IMR-90 (cell line): ENCODE measurements at places on chromosomes 7 and 10.

DNA sequence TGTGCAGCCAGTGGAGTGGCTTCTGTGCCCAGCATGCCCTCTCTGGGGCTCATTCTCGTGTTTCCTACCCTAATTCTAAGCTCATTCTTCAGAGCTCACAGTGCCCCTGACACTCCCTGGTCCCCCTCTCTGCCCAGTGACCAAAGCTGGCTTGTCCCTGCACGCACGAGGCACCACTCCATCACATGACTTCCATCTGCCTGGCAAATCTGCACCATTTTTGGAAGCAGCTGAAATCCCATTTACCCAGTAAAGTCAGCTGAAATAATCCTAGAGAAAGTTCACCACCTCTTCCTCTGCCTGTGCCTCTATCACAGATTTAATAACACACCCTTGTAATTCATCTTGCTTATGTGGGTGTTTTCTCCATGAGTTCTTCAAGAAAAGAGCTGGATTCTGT, 616.9 kb downstream of the PTPRN2 start:
- no peak for DNase-seq

GRCh38 chr10:91799612-91799975, 1.4 kb downstream of the TNKS2 start:
- DNase-seq, result peak; percentile 43

DNA sequence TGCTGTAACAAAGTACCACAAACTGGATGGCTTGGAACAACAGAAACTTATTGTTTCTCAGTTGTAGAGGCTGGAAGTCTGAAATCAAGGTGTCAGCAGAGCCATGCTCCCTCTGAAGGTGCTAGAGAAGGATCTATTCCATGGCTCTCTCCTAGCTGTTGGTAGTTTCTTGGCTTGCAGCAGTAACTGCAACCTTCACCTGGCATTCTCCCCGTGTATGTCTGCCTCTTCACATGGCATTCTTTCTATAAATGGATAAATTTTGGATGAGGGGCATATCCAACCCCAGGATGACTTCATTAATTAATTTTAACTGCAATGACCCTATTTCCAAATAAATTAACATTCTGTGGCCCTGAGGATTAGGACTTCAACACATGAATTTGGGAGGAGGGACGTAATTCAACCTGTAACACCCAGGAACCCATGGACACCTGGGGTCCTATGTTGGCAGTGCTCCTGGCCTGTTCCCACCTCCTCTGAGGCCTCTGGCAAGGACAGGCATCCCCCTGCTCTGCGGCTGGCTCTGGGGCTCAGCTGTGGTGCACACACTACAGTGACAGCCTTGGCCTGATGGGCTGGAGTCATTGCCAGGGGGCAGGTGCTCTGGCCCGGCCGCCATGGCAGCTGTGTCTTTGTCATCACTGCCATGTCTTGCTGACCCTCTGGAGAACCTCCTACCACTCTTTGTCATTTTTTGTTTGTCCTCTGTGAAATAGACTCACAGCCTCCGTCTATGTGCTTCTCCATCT, 30.8 kb downstream of the LSMEM1 start:
- no peak for DNase-seq

DNA sequence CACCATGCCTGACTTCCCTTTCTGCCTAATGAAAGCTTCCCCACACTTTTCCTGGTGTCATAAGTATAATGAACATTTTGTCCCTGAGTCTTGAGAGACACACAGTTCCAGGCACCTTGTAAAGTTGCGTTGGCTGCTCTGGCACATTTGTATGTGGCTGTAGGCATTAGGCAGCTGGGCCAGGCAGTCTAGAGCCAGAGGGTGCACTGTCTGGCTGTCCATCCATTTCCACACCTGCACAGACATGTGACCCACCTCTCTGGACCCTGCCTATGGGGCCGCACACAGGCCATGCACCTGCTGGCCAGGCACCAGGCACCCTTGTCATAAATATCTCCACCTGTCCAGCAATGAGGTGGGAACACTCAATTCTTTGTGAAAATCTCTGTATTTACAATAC, 54.7 kb upstream of the ANTXRL start:
- DNase-seq, result no peak

GRCh38 chr10:91587710-91588638, 44.9 kb downstream of the PPP1R3C start:
- peak; percentile 83 for DNase-seq

GRCh38 chr10:71493741-71494140, 97.0 kb downstream of the CDH23 start:
- no peak for DNase-seq

DNA sequence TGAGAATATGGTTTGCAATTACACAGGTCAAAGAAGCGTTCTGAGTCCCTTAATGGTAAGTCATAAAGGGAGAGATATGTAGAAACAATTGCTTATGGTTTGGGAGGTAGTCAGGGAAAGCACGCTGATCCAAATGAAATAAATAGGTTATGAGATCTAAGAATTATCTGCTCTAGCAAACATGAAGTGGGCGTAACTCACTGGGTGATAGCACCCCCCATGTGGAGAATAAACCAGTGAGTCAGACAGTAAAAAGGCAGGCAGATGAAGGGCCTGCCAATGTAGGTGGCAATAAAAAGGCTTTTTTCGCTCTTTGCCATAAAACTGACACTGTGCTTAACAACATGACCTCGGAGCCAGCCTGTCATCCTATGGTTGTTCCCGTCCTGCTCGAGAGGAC, 306.9 kb downstream of the GLRX3 start:
- DNase-seq, result no peak

DNA sequence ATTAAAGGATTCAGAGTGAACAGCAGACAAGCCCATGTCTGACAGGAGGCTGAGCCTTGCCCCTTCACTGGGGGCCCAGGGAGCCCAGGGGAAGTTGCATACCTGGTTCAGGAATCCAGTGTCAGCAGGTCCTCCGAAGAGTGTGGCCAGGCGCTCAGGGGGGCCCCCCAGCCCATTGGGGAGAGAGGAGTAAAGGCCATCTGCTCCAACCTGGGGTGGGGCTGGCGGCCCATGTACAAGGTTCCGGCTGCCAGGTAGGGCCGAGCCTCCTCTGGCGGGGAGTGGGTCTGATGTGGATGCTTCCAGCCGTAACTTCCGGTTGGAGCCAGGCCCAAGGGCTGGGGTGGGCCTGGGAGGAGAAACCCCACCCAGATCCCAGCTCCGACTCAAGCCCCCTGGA, 2.3 kb downstream of the PSD start:
- DNase-seq, result no peak

DNA sequence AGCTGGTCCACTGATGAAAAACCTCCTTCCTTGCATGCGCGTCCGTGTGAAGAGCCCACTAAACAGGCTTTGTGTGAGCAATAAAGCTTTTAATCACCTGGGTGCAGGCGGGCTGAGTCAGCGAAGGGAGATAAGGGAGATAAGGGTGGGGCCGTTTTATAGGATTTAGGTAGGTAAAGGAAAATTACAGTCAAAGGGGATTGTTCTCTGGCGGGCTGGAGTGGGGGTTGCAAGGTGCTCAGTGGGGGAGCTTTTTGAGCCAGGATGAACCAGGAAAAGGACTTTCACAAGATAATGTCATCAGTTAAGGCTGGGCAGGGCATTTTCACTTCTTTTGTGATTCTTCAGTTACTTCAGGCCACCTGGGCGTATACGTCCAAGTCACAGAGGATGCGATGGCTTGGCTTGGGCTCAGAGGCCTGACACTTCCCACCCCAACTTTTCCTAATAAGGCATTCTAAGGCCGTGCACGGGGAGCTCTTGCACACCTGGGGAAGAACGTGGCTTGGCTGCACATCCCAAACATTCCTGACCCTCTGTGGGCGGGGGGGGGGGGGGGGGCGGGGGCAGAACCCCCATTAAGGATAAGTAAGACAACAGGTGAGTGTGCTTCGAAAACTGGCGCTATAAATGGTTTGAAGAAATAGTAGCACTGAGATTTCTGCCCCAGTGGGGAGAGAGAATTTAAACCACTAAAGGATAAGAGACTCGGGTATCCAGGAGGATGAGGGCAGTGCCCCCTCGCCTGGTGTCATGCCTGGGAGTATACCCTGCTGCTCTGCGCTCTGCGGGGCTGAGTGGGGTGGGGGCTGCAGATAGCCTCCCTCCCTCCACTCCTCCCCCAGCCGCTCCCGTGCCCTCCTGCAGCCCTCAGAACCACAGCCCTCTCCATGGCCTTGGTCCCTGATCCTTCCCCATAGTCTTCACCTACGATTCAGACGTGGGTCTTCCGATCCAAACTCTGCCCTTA, 217.6 kb downstream of the MLLT10 start:
- no peak for DNase-seq

- peak; percentile 57 for DNase-seq
These were observed 181.7 kb downstream of the ST7 start for GRCh38 chr7:117134889-117135552.

DNA sequence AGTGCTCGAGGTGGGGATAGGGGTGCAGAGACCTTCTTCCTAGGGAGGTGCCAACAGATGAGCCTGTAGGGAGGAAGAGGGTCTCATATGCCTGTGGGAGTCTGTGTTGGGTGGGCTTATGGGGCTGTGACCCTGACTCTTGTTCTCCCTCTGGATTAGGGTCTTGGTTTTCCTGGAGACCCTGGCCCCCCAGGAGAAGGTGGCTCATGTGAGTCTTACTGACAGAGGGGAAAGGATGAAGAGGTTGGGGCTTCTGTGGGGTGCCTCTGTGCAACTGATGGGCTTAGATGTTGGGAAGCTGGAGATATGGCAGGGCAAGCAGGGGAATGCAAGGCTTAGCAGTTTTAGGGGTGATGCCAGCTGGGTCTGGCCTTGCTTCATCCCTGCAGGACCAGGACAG, 20.2 kb upstream of the VOPP1 start:
- DNase-seq, result no peak

GRCh38 chr7:98079891-98080648, 26.6 kb upstream of the LMTK2 start:
- DNase-seq, result no peak
